ENCODE measurements at places on chromosomes 13 and 19. TPM values are rescaled to one million over a fixed set of nuclear protein-coding genes. Genes with fewer than 3 reads are reported as not detected.

ZNF816 gene
- 0.75 TPM for total RNA-seq

FUT1 gene
- total RNA-seq = 0.43 TPM

POSTN gene
- 0.48 TPM for total RNA-seq

FCAR gene
- total RNA-seq = 0.55 TPM

HTR2A gene
- total RNA-seq = not detected

- no peak for DNase-seq
Measured at GRCh38 chr13:111202156-111202621, 87.1 kb downstream of the ARHGEF7 start.

DNA sequence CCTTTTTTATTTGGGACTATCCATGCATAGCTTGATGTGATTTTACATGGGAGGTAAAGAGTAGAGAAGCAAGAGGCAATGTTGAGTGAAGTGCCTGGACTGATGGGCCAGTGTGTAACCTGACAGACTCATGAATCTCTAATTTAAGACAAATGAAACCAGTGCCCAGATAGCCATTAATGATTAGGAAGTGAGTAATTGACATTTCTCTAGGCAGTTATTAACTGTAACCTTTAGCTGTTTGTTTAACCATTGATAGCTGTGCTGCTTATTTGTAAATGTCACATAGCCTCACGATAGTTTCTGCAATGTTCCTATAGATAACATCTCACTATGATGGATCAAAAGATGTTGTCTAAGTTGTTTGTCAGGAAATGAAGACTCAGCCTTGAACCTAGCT lies 1047.5 kb upstream of the SPRY2 start:
- DNase-seq = no peak

DNA sequence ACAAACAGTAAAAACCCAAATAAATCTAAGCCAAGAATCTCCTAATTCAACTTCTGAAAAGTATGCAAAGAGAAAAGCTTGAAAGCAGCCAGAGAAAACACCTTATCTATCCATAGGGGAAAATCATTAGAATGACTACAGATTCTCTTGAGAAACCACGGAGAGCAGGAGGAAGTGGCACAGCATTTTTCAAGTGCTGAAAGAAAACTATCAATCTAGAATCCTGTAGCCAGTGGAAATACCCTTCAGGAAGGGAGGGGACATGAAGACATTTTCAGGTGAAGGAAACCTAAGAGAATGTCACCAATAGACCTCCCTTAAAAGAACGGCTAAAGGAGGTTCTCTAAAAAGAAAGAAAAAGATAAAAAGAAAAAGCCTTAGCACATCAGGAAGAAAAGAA lies 66.2 kb upstream of the XPO4 start:
- no peak for DNase-seq

- DNase-seq = peak; percentile 70
Measured at GRCh38 chr19:32976223-32976805, 4.3 kb downstream of the FAAP24 start.

DNA sequence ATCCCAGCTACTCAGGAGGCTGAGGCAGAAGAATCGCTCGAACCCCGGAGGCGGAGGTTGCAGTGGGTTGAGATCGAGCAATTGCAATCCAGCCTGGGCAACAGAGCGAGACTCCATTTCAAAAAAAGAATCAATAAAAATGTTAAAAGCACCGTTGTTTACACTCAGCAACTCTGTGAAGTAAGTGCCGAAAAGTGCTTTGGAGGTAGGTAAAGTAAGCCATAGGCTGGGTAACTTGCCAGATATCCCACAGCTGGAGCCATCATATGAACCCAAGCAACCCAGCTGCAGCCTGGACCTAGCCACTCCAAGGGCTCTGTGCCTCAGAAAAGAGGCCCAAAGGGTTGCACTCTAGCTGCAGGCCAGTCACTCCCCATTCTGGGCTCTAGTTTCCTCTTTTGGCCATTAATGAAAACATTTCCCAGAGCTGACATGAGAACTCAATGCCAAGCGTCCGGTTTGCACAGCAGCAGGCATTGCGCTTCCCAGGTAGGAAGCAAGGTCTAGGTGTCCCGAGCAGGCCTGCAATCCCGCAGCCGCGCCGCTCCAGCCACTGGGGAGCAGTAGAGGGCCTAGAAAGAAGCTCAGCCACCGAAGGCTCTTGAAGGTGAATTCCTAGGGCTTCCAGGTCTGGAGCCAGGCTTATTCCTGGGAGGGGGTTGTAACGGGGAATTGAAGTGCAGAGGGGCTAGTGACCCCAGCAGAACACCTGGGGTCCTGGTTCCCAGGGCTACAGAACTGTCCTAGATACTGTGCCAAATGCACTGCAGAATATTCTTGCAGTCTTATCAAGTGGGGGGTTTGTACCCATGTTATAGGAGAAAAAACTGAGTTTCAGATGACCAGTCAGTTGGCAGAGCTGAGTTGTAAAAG lies 4.1 kb upstream of the CD79A start:
- peak; percentile 67 for DNase-seq

DNA sequence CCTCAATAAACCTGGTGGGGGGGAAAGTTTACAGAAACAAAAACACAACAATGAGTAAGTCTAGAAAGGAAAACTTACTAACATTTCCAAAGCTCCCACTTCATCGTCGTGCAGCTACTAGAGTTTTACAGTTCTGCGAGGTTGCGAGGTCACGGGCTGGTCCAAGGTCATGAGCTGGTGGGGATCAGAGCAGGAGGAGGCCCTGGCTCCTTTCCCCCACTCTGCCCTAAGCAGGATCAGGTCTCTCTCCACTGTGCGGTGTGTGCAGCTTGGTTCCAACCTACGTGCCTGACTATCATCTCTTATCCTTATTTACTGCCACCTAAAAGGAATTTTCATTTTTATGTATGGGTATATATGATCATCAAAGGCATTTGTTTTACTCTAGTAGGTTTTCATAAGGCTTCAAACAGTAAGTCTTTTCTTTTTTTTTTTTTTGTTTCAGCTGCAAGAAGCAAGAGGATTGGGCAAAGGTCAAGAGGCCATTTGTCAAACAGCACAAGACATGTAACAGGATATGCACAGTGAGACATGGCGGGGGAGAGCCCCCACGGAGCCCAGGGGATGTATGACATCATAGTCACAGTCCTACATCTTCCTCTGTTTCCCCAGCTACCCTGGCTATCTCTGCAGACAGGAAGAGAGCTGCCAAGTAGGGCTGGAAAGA lies 76.6 kb upstream of the POMP start:
- DNase-seq = no peak

- no peak for DNase-seq
Measured at GRCh38 chr13:24056616-24057137, 103.8 kb upstream of the SPATA13 start.

GRCh38 chr13:112729408-112729807 lies 39.6 kb downstream of the ATP11A start:
- no peak for DNase-seq

GRCh38 chr19:19217099-19217498 lies 5.3 kb downstream of the NCAN start:
- no peak for DNase-seq

DNA sequence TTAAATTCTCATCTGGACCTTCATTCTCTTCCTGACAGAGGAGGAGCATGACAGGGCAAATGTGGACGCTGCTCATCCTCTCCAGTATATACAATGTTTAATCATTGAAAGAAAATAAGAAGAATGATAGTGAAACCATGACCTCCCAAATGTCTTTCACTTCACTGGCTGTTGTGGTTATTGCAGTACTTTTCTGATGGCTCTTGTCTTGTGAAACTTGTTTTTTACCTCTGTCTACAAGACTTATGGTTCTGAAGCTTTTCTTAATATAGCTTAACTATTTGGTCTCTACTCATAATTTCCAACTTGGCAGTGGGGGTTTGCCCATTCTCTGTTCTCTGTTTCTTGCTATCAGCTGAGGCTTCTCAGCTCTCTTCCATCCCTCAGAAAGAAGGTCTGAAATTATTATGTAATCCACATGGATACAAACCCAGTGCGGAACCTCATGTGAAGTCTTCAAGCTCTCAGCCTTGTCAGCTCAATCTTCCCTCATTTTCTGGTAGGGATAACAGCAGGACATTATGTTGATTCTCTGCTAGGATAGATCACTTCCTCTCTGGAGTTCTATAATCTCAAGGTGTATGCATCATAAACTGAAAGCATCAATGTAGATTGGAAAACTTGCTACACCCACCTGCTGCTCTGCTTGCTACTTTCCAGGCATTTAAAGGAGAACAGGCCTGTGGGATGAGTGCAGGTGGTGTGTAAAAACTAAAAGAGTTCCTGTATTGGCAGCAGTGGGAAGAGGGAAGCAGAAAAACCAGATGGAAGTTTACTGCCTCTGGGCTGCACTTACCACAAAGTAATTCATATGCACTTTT lies 250.3 kb upstream of the HTR2A start:
- DNase-seq = no peak

- DNase-seq = no peak
Measured at GRCh38 chr19:8163759-8164158, 14.4 kb upstream of the FBN3 start.

- DNase-seq = no peak
Measured at GRCh38 chr13:20940083-20940482, 37.5 kb upstream of the XPO4 start.

DNA sequence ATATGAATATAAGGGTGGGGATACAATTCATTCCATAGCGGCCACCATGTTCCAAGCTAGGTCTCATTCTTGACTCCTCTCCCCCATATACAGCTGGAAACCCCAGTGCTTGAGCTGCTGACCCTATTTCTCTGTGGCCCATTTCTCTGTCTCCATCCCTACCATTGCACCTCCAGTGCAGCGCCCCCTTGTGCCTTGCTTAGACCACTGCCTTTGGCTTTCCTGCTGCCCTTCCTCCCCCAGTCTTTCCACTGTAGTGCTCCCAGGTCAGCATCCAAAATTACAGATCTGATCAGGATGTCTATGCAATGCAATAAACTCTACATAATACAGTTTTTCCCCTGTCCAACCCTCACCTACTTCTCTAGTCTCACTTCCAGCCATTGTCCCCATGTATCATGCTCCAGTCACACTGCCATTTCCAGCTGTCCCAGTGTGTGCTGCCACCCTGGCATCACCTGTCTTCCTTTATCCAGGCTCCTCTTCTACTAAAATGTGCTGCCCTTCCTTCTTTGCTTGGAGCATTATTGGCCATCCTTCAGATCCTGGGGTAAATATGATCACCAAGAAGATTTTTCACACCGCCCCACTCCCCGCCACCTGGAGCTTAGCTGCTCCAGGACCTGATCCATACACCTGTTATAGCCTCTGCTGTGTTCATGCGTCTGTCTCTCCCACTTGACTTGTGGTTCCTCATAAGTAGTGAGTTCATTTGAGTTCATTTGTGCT lies 199.4 kb upstream of the IPO5 start:
- no peak for DNase-seq

DNA sequence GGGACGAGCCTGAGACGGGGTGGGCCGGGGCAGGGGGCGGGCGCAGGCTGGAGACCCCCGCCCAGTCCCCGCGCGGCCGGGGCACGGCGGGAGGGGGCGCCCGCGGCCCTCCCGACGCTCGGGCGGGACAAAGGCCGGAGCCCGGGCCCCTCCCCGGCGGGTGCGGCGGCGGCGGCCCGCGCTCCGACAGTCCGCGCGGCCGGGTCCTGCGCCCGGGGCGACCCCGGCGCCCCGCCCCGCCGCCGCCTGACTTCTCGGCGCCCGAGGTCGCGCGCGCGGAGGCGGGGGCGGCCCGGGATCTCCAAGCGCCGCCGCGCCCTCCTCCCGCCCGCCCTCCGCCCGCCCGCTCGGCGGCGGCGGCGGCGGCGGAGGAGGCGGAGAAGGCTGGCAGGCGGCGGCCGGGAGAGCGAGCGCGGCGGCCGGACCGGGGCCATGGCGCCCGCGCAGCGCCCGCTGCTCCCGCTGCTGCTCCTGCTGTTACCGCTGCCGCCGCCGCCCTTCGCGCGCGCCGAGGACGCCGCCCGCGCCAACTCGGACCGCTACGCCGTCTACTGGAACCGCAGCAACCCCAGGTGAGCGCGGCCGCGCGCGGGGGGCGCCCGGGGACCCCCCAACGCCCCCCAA lies at the start of gene EFNA2:
EFNA2 (plus strand) TSS at position 137 of the 624 bp plus-strand sequence; CDS start at position 433, 296 bp downstream.
- no peak for DNase-seq

Data from left lobe of liver (tissue), 2 donors.